ENCODE measurements at places on chromosomes 16 and 17.

DNA sequence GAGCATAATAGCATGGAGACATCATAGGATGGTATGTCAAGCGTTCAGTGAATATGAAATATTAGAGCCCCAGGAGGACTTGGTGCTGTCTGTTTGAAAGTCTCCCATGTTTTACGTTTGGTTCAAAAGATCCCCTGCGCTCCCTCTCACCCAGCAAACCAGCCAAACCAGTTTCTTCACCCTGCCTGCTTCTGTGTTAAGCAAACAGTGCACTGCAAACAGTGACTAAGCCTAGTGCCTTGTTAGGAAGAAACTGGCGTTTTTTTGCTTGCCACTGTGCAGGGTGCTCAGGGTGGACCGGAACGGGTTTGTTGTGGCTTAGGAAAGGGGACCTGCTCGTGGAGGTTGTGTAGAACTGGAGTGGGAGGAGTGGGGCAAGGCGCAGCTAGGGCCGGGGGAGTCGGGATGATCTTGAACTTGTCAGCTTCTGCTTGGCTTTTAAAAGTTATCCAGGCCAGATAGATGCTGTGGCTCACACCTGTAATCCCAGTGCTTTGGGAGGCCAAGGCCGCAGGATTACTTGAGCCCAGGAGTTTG is 7.7 kb downstream of the CDH1 start:
- no peak for DNase-seq

- DNase-seq: peak; percentile 63
Observed at GRCh38 chr16:66928702-66929388, 3.5 kb upstream of the RRAD start.

- no peak for DNase-seq
Observed at GRCh38 chr17:56891751-56892150, 22.1 kb downstream of the TRIM25 start.

DNA sequence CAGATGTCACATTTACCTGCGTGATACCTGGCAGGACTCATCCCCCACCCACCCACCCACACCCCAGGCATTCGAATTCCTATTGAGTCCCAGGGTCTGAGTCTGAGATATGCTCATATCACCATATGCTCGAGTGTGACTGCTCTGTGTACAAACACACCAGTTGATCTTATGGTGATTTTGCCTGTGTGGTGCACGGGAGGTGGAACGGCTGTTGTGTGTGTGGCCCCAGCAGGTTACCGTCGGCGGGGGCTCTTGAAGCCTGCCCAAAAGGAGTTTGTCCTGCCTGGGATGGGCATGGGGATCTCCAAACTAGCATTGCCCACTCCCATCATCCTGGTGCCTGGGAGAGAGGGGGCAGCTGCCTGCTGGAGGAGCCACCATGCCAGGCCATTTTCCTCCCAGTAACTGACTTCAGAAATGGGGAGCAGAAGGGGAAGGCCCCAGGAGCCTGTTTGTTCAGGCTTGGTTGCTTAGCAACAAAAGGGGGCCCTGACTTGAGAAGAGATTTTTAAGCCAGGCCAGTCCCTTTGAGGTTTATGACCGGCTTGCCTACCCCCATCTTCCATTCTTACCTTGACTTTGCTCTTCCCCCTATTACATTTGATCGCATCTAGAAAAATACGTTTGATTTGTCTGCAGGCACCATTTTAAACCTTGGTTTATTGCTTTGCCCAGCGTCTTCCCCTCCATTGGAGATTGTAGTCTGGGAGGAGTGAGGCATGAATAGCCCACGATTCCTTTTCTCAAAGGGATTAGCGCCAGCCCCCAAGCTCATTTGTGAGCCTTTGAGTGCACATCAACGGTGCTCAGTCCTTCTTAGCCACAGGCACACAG is 217.7 kb downstream of the CCDC182 start:
- peak; percentile 81 for DNase-seq

- DNase-seq: no peak
Observed at GRCh38 chr16:77043076-77043475, 147.9 kb upstream of the MON1B start.

GRCh38 chr17:35069311-35069710 is 5.8 kb upstream of the RFFL start:
- DNase-seq: no peak

DNA sequence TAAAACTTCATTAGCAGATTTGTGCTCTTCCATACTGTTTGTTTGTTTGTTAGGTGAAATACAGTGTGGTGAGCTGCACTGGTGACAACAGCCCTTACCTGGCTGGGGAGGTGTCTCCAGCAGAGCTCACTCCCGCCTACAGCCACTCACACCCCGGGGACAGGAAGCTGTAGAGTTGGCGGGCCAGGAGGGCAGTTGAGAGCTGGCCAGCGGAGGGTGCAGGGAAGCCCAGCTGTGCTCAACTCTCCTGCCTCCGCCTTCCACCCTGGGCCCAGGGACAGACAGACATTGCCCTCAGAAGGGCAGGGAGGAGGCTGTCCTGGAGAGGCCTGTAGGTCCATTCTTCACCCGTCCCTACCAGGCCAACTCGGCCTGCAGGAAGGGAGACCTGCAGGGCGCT is 48.6 kb upstream of the PVALEF start:
- no peak for DNase-seq

- DNase-seq: peak; percentile 76
Observed at GRCh38 chr16:1048442-1049112, 24.0 kb upstream of the SSTR5 start.

DNA sequence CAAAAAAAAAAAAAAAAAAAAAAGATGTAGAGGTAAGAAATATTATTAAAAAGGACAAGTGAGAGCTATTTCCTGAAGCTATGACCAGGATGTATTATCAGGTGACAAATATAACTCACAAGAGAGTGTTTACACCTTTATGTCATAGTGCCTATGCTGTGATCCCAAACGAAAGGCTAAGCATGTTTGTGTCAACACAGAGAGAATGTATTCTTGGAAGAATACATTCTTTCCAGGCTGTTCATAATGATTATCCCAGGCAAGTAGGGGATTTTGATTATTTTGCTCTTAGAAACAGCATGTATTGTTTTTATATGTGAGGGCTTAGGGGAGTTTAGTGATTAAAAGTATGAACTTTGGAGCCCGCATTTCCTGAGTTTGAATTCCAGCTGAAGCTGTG is 175.0 kb downstream of the SPECC1 start:
- no peak for DNase-seq

DNA sequence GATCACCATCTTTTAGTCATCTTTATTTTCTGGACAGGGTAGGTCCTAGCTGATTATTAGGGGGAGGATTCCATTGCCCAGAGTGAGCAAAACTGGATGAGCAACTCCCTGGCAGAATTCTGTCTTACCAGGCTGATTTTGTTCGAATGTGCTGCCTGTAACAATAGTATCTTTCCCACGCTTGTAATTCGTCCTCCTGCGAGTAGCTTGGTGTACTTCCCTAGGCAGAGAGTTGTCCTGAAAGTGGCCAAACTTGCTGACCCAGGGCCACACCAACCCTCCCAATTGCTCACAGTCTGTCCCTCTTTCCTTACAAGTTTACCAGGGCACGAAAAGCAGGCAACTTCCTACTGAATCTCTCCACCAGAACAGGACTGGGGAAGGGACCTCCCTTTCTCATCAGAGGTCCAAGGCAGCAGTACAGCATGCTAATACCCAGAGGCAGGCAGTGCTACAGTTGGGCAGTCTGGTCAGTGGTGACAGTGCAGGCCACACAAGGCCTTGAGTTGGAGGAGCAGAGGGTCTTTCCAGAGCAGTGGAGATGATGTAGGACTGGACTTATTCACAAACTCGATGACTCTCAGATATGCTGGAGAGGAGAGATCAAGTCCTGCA is 67.8 kb upstream of the NLK start:
- DNase-seq: no peak

- DNase-seq: no peak
Observed at GRCh38 chr17:79027274-79027924, 3.4 kb downstream of the C1QTNF1 start.

DNA sequence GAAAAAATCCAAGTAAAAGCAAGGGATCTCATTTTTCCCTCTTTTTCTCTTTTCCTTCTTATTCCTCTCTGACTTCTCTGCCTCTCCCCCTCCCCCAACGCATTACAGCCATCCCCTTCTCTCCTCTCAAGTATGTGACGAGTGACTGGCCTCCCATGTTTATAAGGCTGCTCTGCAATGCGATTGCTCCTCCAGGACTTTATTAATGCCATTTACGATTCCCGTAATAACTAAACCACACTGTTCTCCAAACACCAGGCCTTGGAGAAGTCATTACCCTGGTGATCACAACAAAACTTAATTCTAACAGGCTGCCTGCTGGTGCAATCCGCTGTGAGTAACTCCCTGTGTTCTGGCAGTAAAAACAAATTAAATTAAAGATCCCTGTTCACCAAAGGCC is 88.8 kb downstream of the HS3ST3B1 start:
- no peak for DNase-seq

DNA sequence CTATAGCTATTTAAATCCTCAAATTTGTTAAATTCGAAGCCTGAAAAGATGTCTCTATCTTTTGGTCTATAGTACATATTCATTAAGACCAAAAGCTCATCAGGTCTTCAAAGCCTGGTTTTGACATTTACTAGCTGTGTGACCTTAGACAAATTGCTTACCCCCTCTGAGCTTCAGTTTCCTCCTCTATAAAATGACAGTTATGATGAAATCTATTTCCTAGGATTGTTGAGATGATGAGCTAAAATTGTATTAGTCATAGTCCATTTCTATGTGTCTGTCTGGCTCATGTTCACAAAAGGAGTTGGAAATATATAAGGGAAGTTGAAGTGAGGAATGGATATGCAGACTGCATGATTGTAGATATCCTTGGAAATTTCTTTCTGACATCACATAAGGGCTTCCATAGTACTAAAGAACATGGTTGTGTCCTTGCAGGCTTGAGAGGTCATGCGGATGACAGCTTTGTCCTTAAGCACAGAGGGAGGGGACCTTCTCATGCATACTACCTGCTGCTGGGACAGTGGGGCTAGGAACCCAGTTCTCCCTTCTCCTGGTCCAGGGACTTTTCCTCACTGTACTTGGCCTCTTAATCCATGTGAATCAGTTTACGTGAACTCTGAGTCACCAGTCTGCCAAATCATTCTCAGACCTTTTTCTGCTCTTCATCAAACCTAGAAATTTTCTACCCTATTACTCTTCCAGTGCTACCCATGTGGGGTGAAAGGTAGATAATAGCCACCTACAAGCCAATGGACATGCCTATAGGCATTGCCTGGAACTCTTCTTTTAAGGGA is 487.5 kb upstream of the SALL1 start:
- DNase-seq: no peak

- DNase-seq: no peak
Observed at GRCh38 chr17:70407506-70407905, 238.2 kb downstream of the KCNJ2 start.

DNA sequence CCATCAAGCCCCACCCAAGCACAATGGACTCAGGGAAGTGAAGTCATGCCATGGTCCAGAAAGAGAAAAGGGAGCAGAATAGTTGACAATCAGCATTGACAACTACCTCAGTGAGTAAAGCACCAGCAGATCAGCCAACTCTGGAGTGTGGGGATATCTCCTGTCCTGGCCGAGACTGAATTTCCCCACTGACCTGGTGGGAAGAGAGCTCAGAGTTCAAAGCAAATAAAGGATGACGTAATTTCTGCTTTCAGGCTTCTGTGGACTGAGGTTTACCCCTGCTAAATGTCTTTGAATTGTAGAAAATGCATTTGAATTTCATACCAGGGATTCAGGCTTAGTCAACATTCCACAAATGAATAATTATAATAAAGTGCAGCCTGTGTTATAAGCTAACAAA is 152.9 kb downstream of the CBLN1 start:
- no peak for DNase-seq

- DNase-seq: no peak
Observed at GRCh38 chr17:47633996-47634395, 15.7 kb upstream of the KPNB1 start.

DNA sequence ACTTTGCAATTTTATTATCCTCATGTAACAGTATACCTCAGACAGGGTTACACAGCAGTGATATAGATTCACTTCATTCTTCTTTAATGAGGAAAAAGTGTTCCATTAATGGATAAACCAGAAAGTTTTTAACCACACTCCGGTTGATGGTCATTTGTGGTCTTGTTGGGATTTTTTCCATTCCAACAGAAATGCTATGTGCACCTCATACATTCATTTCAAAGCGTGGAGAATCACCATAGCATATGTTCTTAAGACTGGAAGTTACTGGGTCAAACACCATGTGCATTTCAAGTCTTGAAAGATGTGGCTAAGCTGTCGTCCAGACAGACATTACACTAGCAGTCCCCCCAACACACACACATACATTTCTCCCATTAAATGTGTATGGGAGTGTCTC is 245.8 kb upstream of the CDH5 start:
- no peak for DNase-seq

DNA sequence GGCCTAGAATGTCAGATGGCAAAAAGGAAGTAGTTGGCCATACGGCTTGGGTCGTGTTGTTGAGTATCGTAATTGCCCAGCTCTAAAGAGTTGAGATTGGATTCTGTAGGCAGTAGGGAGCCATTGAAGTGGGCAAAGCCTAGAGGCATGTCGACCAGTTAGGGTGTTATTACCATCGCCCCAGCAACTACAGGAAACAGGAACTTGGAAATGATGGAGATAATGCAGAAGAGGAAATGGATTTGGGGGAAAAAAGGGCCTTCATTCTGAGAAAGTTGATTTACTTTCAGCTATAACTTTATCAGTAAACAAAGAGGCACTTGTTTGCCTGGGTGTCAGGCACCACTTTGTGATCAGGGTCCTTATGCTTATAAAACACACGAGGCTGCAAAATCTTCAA is 52.6 kb downstream of the COX10 start:
- no peak for DNase-seq

DNA sequence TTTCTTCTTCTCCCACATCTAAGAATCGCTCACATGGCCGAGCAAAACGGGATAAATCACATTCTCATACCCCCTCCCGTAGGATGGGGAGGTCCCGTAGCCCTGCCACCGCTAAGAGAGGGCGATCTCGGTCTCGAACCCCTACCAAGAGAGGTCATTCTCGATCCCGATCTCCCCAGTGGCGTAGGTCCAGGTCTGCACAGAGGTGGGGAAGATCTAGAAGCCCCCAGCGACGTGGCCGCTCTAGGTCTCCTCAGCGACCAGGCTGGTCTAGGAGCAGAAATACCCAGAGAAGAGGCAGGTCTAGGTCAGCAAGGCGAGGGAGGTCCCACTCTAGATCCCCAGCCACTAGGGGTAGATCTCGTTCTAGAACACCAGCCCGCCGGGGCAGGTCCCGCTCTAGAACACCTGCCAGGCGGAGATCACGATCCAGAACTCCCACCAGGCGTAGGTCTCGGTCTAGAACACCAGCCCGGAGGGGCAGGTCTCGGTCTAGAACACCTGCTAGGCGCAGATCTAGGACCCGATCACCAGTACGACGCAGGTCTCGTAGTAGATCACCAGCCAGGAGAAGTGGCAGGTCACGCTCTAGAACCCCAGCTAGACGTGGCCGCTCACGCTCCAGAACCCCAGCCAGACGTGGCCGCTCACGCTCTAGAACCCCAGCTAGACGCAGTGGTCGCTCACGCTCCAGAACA is 9.6 kb downstream of the SRRM2 start:
- no peak for DNase-seq

- no peak for DNase-seq
Observed at GRCh38 chr16:3075523-3075915, 10.1 kb downstream of the IL32 start.

- no peak for DNase-seq
Observed at GRCh38 chr17:32814836-32815235, 62.1 kb downstream of the MYO1D start.

GRCh38 chr16:88941913-88942909 is 34.8 kb downstream of the CBFA2T3 start:
- DNase-seq: peak; percentile 14

GRCh38 chr16:83270061-83270460 is 537.7 kb upstream of the HSBP1 start:
- no peak for DNase-seq
